ENCODE measurements at places on chromosomes 1 and 21.

GRCh38 chr1:110235834-110236682, 25.9 kb downstream of the KCNC4 start:
- no peak for DNase-seq

DNA sequence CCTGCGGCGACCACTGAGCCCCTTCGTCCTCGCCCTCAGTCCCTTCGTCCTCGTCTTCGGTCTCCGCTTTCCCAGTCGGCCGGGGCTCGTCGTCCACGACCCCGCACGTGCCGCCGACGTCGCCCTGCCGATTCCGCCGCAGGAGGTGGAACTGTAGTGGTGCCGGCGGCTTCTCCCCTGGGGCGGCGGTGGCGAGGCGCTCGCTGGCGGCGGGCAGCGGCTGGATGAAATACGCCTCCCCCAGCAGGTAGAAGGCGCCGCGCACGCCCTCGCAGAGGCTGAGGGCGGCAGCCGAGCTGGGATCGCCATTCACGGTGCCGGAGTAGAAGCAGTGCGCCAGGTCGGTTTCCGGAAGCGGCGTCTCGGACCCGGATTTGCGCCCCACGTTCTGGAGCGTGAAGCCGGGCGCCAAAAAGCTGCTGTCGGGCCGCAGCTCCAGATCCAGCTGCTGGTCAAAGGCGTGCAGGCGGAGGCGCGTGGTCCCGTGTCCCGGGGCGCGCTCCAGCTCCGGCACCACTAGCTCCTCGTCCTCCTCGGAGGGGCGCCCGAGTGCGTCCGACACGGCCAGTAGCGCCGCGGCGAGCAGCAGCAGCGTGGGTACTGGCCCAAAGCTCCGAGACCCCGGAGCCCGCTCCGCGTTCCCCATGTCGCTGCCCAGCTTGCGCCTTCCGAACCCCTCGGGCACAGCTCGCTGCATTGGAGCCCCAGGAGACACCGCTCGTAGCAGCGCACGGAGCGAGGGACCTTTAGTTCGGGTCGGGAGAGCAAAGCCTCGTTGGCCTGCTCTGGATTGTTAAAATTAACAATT, 747 bp downstream of the ADAMTS1 start:
- DNase-seq = no peak

DNA sequence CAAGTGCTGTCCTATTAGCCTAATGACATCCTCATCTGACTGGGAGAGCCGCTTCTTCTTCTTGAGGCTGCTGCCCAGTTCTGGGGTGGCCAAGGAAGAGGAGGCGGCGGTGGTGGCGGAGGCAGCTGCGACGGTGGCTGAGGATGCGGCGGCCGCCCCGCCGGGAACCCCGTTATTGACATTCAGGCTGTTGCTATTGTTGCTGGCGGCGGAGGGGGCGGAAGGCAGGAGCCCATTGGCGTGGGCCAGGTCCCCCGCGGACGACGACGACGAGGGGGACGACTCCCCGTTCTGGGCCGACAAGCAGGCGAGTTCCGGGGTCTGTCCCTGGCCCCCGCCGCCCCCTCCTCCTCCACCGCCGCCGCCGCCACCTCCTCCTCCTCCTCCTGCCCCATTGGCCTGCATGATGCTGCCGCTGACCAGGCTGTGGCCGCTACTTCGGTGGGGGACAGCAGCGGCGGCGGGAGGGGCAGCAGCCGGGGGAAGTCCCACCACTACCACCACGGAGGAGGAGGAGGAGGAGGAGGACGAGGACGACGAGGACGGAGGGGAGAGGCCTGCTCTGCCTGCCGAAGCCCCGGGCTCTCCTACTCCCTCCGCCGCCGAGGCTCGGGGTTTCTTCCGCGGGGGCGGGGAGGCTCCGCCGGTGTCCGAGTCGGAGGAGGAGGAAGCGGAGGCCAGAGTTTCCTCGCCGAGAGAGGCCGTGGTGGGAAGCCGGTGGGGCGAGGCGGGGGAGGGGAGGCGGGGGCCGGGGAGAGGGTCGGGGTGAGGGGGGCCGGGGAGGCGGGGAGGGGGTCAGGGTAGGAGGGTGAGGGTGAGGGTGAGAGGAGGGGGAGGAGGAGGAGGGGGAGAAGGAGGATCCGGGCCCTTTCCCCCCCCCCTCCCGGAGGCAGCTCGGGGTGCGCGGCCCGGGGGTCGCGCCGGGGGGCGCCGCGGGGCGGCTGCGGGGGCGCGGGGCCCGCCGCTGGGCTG, 610 bp downstream of the WDR26 start:
- DNase-seq = peak; percentile 57

- no peak for DNase-seq
Observed at GRCh38 chr1:29903548-29904166, 667.3 kb downstream of the PTPRU start.

- DNase-seq = no peak
Observed at GRCh38 chr1:160116283-160117147, 956 bp downstream of the ATP1A2 start.

DNA sequence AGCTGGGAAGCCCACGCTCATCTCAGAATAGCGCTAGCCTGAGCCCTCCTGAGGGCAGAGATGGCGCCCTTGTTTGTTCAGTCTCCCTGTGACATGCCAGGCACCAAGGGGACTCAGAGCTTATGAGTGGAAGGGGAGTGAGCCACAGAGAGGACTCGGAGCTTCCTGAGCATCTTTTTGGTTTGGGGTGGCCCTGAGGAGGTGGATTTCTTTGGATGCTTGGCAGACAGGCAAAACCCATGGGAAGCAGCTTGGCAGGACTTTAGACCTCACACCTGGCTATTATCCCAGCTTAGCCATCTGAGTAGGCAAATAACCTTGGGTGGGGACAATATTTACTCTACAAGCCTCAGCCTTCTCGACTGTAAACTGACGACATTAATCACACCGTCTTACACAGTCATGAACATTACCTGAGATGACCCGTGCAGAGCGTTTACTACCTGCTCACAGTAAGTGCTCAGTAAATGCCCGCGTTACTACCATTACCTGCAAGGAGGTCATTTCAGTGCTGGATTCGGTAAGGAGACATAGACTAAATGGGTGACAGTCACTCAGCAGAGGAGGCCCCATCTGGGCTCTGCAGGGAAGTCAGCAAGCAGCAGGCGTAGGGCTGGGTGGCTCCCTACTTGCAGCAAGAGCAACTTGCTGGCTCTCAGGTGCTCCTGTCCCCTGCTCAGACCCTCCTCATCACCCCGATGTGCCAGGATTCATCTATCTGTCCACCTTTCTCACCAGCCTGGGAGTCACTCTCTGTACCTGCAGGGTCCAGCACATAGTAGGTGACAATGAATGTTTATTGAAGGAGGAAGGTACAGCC, 54.9 kb downstream of the KLHDC7A start:
- DNase-seq = no peak

- peak; percentile 39 for DNase-seq
Observed at GRCh38 chr1:209134001-209134400, 449.5 kb upstream of the CAMK1G start.

- DNase-seq = peak; percentile 41
Observed at GRCh38 chr1:203166192-203166940, 9.3 kb downstream of the MYBPH start.

DNA sequence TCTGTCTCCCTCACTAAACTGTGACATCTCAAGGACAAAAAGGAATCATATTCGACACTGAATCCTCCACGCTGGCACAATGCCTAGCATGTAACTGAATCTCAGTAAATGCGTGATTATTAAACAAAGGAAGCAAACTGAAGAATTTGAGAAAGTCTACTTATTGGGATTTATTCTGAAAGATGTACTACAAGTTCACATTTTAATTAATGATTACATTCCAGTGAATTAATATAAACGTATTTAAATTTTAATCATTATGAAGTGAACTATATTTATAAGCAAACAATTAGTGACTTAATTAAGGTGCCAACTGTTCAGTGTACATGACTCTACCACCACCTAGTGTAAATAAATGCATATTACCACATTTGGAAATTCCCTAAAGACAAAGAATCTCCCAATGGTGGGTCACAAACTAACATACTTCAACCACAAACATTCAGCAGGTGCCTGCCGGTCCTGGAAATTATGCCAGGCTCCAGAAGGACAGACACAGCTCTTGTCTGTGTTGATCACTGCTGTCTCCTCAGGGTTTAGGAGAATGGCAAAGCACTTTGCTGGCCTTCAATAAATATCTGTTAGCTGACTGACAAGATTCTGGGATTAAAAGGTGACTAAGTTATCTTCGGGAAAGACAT, 56.3 kb downstream of the SMYD3 start:
- DNase-seq = peak; percentile 45

DNA sequence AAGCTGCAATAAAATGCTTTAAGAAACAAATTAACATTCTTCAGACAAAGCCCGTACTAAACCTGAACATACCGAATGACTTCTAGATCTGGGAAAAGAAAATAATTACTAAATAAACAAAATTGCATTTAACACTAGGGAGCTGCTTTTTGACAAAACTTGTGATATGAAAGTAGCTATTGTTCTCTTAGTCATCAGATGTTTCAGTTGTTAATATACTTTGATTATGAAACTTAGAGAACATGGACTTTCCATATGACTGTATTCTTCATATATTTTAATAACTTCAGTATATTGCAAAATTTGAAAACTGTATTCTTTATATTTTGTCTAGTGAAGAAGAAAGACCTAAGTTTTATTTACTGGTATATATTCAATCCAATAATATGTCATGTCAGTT, 1262.1 kb downstream of the NCAM2 start:
- no peak for DNase-seq

DNA sequence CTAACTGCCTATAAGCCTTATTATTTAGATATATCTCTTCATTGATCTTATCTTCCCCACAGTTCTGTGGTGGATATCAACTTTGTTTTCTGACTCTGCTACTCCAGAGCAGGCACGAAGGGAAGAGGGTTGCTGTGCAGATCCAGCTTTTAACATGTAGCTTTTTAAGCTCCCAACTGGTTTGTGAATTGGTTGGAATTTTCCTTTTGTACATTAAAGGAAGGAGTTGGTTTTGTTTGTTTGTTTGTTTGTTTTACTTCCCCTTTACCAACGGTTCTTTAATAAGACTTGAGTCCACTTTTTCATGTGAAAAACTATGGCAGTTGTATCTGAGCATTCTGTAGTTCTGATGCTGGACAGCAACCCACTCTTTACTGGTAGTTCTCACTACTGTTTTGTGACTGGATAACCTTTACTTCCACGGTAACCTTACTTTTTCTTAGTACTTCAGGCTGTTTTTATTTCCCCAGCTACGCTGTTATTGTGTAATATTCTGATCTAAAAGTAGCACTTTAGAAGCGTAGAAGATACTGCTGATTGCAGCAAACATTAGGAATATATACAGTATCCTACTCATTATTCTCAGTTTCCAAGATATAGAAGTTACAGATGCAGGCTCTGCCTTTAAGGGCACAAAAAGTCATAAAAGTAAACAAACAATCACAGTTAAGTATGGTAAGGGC, 1.6 kb downstream of the GNPAT start:
- DNase-seq = no peak

DNA sequence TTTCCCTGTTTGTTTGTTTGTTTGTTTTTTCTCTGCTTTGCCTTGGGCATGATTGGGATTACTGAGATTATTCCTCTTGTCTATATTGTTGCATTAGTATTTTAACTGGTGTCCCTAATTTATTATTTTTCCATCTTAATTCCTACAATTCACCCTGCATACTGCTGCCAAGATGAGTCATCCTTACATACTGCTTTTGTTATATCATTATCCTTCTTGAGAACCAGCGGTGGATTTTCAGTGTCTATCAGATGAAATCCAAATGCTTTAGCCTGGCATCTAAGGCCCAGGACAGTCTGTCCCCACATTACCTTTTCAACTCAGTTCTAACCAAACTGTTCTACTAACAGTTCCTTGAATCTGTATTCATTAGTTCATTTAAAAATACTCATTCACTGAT, 101.7 kb downstream of the OLFML2B start:
- DNase-seq = no peak

DNA sequence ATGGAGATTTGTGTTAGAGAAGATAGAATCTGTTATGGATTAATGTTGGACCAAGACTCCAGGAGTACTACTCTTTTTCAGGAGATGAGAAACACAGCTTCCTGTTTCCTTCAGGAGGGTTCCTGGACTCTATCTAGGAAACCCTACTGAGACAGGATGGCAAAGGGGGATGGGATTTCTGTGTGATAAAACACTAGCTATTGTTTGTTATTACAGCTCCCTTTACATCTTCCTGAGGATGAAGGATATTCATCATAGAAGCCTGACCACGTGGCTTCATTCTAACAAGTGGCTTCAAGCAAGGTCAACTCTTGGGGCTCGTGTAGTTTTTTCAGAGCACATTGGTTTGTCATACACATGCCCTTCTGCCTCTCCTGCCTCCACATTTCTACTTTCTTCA, 33.3 kb downstream of the RGL1 start:
- DNase-seq = no peak

DNA sequence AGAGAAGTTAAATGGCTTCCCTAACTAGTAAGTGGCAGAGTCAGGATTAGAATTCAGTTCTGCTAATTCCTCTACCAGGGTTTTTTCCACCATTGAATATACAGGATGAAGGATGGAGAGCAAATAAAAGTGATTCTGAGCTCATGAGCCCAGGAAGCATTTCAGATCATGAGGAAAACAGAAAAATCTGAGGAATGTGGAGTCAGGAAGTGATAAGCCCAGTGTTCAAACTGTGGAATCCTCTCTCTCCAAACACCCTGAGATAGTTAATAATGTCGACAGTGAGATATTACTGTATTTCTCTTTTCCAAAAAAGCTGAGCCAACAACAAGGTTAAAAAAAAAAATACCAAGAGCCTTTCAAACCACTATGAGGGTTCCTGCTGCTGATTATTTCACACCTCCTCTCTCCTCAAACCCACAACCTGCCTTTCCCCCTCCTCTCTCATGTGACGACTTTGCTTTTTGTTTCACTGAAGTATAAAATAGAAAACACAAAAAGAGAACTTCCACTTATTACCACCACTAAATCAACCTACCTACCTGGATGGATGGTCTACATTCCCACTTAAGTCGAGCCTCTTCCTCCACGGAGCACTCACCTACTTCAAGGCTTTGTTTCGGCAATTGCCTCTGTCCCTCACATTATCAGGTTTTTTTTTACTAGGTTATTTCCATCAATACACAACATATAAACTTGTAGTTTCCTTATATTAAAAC, 8.9 kb downstream of the SLAMF1 start:
- DNase-seq = peak; percentile 49

DNA sequence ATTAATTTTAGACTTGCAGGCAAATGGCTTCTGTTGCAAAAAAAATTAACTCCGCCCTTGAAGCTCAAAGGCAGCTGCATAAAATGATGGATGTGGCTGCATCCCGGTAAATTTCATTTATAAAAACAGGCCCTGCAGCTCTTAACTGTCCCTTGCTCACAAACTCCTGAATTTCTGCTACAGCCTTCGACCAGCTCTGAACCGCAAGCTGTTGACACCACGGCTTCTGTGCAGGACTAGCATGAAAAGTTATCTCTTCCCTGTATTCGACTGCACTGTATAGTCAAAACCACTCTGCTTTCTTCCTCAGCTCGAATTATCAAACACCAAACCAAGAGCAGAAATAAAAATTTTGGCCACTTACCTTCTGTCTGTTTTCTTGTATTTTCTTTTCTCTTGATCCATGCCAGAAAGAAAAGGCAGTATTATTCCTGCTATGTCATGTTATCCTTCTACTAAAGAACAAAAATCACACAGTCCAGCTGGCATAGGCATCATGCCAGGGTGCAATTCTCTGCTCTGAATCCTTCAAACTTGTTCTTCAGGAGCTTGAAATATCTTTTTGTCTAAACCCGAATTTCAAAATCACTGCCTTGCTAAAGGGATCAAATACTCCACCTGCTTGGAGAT, 195.5 kb upstream of the NCAM2 start:
- no peak for DNase-seq
